ENCODE measurements at places on chromosomes 2 and 18.

DNA sequence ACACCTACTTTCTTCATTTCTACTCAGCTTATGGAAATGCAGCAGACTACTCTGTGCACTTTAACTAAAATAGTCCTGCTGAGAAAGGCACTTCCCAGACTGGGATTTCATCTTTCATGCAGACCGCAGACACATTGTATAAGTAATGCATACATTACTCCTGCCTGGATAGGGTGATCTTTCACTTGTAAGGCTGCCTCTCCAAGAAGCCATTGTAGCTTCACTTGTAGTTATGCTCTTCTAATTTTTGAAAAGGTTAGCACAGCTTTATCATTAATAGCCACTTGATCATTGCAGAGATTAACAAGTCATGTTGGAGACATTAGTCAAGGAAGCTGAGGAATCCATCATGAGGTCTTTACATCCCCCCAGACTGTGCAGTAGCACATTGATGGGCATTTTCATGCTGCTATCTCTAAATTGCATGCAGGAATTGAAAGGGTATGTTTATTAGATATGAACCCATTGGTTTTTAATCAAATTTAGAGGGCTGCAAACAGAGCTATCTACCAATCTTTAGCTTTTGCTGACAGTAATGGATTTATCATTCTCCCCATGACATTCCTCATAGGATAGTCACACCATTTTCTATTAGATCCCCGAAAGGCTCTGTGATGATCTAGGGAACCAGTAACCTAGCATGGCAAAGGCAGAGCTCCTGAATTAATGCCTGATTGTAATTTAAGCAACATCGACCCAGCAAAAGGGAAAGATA is 1074.7 kb upstream of the NXPH2 start:
- no peak for DNase-seq

GRCh38 chr2:197121756-197122385 is 188.7 kb downstream of the ANKRD44 start:
- DNase-seq: no peak

GRCh38 chr2:38648107-38648761 is 17.7 kb upstream of the GALM start:
- DNase-seq: no peak

DNA sequence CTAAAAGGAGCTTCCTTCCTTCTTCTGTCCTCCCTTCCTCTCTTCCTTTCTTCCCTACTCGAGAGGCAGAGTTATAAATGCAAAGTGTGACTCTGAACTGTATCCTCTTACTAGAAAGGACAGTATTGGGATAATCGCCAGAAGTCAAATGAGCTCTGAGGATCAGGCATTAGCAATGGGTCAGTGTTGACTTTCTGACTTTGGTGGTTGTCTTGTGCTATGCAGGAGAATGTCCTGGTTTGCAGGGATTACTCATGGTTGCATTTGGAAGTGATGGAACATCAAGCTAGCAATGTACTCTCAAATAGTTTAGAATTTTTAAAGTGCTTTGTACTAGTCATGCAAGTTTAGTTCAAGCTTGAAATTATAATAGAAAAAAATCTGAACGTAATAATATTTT is 115.6 kb downstream of the TXNL1 start:
- peak; percentile 36 for DNase-seq

GRCh38 chr2:160892204-160892603 is 268.0 kb upstream of the TANK start:
- no peak for DNase-seq

GRCh38 chr18:78522507-78522906 is 457.1 kb upstream of the SALL3 start:
- no peak for DNase-seq

DNA sequence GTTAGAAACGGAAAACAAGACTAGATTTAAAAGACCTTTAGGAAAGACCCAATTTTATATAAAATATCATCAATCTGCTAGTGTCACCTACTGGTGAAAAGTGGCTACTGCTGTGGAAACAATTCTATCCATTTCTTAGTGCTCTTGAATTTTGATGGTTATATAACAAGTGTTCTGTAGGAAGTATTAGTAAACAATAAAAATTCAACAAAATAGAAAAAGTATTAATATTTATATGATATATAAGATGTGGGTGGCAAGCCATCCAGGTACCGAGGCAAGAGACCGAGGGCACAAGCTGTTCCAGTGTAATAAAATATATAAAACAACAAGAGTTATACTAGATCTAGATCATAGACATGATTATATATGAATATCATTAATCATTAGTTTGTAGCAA is 6.2 kb upstream of the TMEM87B start:
- peak; percentile 78 for DNase-seq

DNA sequence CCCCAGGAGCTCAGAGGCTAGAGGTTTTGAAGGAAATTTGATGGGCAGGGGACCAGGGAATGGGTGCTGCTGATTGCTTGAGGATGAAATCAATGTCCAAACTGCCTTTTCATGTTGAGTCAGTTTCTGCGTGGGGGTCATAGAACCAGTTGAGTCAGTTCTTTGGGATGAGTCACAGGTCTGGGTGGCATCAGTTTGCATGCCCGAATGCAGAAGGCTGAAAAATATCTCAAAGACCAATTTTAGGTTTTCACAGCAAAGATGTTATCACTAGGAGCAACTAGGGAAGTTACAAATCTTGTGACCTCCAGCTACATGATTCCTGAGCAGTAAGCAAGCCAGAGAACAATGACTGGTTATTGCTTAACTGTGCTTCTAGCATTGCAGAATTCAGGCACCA is 1135.1 kb upstream of the CRIM1 start:
- DNase-seq: no peak

DNA sequence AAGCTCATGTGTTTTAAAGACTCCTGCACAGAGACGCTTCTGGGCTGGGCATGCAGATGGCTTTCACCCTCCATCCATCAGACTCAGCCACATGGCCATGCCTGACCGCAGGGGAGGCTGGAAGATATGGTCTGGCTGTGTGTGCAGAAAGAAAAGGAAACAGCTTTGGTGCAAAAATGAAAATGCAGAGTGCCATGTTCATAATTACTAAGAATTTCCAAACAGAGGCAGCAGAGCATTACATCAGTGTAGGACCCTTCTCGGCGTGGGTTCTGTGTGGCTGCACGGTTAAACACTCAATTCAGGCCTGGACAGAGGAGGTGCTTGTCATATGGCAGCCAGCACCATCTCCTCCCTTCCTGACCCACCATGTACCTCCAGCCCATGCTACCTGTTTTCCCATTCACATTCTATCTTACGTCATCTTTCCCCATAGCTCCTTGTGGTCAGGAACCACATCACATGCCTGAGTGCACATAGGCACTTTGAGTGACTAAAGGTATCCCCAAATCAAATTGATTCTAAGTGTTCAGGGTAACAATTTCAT is 200.3 kb upstream of the ID2 start:
- no peak for DNase-seq

GRCh38 chr2:164899121-164899520 is 56.2 kb downstream of the SLC38A11 start:
- no peak for DNase-seq

GRCh38 chr18:48609820-48610815 is 71.3 kb downstream of the CTIF start:
- DNase-seq: no peak

DNA sequence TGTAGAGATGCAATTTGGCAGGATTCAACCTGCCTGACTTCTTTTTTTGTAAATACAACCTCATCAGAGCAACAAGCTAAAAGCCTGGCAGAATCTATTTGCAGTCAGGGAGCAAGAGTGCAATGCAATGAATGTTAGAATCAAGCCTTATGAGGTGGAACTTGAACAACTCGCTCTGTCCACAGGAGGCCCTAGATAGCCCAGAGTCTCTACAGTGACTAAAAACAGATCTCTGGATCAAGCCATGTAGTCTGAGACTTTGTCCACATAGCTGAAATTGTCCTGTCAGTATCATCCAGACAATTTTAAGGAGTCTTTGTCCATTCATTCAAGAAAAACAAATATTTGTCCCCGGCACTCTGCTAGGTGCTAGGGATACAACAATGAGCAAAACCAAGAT is 32.0 kb upstream of the CDK5R2 start:
- no peak for DNase-seq

GRCh38 chr2:16400127-16400623 is 265.5 kb downstream of the CYRIA start:
- no peak for DNase-seq

DNA sequence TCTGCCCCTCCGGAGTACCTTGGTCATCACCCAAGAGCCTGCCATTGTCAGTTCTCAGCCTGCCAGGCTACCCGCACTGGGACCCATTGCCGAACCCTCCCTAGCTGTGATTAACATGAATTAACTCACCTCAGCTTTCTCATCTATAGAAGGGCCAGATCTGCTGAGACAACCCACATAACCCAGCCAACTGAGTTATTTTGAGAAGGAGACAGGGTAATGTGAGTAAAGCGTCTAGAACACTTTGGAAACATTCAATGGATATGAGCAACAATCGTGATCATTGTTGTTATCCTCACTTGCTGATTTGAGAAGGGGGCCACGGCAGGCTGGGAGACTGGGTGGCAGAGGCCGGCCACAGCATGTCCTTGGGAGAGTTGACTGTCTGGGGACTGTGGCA is 196.8 kb downstream of the GLI2 start:
- no peak for DNase-seq

DNA sequence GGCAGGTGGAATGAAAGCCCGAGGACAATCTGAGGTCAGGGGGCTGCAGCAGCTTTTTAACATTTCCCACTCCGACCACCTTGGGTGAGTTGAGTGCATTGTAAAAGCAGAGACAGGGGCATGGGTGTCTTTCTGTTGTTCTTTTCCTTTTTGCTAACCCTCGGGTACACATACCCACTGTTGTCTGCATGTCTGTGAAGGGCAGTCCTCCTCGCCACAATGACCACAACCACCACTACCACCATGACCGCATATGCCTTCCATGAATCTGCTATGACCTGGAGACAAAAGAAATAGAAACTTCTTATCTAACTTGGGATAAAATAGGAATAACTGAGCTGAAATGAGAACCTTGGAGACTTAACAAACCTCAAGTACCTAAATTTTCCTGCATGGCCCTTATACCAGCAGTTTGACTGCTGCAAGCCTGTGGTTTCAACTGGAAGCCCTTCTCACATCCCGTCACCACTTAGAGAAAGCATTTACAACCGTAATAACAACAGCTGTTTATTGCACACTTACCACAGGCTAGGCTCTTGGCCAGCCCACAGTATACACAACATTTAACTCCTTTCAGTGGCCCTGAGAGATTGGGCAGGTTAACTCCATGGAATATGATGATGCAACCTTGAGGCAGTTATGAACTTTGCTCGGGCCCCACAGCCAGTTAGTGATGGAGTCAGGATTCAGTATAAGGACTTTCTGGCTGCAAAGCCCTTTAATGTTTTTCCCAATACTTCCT is 80.3 kb downstream of the GYPC start:
- DNase-seq: no peak

DNA sequence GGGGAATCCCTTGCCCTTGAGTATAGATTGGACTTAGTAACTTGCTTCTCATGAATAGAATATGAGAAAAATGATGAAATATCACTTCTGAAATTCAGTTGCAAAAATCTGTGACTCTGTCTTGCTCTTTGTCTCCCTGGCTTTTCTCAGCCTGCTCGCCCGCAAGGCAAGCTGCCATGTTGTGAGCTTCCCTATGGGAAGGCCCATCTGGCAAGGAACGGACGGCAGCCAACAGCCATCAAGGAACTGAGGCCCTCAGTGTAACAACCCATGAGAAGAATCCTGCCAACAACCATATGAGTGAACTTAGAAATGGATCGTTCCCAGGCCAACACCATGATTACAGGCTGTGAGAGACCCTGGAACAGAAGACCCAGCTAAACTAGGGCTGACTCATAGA is 58.4 kb upstream of the PGAP1 start:
- DNase-seq: no peak
